Activated naive CD4-positive, alpha-beta T cell (primary cell): ENCODE measurements at places on chromosomes 3 and 15.

GRCh38 chr3:138070006-138070405 lies 45.4 kb downstream of the DZIP1L start:
- no peak for DNase-seq

DNA sequence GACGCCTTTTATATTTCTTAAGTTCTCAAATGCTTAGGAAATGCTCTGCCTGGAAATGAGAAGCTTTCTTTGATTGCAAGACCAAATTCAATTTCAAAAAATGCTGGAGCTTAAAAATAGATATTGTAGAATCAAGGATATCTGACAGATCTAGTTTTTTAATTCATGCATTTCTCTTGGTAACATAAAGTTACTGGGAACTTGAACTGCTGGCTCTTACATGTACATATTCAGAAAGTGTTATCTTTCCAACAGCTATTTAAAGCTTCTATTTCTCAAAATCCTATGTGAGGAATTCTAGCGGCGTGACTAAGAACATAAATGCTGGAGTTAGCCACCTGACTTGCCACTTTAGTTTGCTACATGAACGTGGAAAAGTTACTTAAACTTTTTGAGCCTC lies 109.3 kb downstream of the C3orf38 start:
- no peak for DNase-seq

DNA sequence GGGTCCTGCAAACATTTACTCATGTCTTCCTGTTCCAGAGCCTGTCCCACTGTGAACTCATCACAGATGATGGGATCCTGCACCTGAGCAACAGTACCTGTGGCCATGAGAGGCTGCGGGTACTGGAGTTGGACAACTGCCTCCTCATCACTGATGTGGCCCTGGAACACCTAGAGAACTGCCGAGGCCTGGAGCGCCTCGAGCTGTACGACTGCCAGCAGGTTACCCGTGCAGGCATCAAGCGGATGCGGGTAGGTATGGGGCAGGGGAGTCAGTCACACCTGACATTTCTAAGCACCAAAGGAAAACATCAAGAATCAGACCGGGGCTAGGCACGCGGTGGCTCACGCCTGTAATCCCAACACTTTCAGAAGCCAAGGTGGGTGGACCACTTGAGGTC lies 56.3 kb downstream of the UBP1 start:
- DNase-seq: no peak

GRCh38 chr3:177244606-177245005 lies 47.3 kb upstream of the TBL1XR1 start:
- no peak for DNase-seq

GRCh38 chr15:63263519-63263918 lies 13.9 kb upstream of the APH1B start:
- no peak for DNase-seq

GRCh38 chr15:66713843-66714508 lies 11.9 kb downstream of the SMAD6 start:
- no peak for DNase-seq

- DNase-seq: no peak
These were observed 24.5 kb upstream of the SSR3 start for GRCh38 chr3:156579427-156579851.

DNA sequence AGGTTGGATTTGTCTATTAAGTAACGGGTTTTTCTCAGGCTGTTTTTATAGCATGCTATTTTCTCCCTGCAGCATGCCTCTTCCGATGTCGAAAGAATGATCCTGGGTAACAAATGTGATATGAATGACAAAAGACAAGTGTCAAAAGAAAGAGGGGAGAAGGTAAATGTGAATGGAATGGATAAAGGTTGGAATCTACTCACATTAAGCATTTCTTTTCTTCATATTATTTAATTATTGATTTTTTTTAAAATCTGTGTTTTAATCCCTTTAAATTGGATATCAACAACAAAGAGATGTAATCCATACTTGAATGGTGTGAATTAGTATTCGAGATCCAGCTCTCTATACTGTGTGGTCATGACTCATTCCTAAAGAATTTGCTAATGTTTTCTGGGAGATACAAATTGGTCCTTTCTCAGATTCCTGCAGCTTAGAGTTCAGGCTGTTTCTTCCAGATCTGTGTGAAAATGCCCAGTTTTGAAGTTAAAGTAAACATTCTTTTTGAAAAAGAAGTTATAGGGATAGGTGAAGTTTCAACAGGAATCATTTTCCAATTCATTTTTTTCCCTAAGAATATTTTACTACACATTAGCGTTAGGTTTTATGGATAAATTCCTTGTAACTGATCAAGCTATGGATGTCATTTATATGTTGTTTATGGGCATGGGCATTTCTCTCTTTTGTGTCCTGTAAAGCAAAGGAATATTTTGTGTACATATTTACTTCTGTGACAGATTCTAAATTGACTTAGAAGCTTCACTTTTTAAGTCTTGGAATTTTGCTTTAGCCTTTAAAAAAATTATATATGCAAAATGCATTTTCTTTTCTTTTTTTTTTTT lies 20.8 kb upstream of the APH1B start:
- DNase-seq: no peak

DNA sequence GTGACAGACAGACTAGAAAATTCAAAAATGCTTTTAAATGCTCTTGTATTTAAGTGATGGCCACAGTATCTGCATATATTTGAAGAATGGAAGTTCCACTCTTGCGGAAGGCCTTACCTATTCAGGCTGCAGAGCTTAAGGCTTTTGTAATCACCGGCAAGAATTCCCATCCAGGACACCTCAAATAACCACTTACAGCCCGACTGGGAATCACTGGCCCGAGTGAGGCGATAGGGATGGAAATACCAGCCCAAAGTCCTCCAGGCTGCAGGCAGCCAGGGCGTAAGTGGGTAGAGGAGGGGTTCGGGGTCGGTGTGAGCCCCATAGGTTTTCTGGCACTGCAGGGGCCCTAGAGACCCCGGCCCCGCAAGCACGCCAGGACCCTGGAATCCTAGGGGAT lies 9.5 kb downstream of the CMTM7 start:
- no peak for DNase-seq

GRCh38 chr3:133040696-133041523 lies 2.7 kb downstream of the TMEM108 start:
- no peak for DNase-seq

DNA sequence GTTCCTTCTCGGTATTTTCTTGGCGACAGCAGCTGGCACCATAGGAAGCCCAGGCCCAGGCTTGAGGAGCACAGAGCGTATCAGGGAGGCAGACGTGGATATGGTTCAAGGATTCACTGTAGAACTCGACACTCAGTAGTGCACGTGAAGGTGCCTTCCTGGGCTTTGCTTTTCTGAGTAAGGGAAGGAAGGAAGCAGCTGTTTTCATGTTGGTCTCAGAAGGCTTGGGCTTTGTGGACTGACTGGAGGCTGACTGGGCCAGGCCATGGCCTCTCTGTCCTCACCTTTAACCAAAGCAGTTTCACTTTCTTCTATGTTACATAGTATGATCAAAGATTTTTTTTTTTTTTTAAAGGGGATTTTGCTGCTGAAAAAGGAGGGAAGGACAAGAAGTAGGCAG lies 6.9 kb upstream of the GHRL start:
- DNase-seq: no peak

DNA sequence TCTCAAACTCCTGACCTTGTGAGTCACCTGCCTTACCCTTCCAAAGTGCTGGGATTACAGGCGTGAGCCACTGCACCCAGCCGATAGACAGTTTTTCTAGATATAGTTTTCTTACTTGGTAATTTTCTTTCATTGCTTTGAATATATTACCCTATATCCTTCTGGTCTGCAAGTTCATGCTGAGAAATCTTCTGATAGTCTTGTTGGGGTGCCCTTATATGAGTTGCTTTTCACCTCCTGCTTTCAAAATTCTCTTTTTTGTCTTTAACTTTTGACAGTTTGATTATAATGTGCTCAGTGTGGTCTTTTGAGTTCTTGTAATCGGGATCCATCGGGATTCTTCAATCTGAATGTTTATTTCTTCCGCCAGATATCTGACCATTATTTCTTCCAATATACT lies 217.3 kb downstream of the GREM1 start:
- DNase-seq: no peak

DNA sequence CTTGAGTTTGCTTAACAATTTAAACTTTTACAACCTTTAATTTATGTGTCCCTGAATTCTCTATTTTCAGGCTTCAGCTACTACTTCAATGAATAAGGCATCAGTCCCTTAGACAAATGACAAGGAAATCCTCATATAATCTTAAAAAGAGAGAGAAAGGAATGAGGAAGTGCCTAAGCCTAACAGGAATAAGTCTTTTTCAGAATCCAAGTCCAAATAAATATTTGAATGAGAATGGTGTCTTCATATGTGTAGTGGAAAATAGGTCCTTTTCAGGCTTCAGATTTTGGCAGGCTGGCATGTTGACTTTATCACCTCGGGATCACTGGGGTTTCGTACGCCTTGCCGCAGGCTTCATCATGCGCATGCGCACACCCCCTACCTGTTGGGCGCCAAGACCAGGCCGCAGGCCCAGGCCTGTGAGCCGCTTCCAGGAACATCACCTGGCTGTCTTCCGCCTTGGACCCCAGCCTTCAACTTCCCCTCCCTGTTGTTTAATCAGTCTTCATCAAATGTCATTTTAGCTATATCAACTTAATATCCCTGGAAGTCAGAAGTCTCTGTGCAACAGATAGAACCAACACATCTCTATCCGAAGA lies 334.5 kb downstream of the SOX2 start:
- DNase-seq: no peak

GRCh38 chr3:5376761-5377160 lies 189.3 kb downstream of the EDEM1 start:
- DNase-seq: no peak

GRCh38 chr3:5122741-5123706 lies 932 bp downstream of the ARL8B start:
- no peak for DNase-seq

DNA sequence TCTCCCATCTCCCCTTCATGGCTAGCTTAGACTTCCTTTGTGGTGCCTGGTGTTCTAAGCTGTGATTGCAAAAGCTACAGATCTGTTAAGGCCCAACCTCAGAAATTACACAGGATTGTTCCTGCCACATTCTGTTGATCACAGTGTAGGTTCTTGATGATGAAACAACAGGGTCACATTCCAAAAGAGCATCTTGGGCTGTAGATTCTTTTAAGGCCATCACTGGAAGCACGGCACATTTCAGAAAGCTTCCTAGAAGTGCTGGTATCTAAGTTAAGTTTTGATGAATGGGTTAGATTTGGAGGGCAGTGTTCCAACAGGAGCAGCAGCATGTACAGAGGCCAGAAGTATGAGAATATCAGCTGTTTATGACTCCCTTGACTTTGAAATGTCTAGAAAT lies 107.5 kb upstream of the SKOR1 start:
- DNase-seq: no peak

- DNase-seq: no peak
These were observed 61.7 kb downstream of the AGTR1 start for GRCh38 chr3:148759430-148759829.

DNA sequence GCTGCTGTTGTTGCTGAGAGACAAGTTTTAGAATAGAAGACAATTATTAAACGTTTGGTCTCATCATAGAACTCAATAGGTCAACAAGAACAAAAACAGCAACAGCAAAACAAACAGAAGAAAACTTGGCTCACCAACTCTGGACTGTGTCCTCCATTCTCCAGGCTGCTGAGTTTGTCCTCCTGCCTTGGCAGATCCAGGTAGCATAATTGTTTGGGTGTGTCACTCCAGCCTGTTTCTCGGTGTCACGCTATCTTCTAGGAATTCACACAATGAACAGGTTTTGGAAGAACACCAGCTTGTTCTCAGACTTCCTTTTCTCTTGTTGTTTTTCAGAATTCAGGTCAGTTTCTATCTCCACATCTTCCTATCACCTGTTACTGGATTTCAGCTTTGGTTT lies 34.7 kb downstream of the ARRDC4 start:
- no peak for DNase-seq

DNA sequence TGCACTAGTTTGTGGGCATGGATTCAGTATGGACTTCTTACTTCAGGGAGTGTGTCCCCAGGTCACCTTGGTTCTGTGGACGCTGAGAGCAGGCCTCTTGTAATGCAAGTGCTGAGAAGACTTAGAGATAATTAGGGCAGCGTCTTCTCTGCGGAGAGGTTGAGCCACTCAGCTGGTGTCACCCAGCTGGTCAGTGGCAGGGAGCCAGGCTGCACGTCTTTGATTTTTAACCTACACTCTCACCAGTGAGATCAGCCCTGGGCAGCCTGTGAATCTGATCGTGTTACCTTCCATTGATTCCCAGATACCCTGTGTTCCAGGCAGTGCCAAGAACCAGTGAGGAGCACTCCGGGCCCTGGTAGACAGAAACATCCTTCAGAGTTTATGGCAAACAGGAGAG lies 92.6 kb downstream of the SLCO3A1 start:
- DNase-seq: no peak

GRCh38 chr3:136151219-136151618 lies 44.9 kb downstream of the MSL2 start:
- no peak for DNase-seq

DNA sequence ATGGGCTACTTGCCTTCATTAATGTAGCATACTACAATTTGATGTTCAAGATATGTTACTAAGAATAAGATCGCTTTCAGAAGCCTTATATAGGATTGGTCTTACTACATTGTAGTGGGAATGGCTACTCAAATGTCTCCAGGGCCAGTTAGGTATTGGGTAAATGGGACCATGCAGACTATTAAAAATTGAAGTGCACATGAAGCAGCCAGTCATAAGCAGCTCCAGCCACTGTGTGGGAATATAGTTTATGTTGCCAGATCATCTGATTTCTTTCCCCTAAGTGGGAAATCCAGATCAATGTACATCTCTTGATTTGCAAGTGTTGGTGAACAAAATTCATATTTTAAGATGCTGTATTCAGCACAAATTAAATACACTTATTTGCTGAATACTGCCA lies 5.1 kb downstream of the CTNNB1 start:
- DNase-seq: no peak

DNA sequence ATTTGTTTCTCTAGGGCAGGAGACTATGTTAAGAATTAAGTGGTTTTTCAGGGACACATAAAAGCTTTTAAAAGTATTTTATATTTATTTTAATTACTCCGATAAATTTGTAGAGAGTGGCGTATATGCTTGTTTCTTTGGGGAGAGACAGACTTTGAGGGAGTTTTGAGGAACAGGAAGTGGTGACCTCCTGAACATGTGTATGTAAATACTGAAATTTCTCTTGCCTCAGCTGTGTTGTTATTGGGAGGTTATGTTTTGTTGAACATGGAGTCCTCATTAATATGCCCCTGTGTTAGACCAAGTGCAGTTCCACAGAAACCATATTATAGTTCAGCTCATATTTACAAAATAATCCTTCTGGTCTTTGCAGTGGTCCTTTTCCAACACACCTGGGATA lies 41.8 kb upstream of the UTS2B start:
- no peak for DNase-seq

GRCh38 chr3:10204921-10205320 lies 40.2 kb downstream of the IRAK2 start:
- no peak for DNase-seq

DNA sequence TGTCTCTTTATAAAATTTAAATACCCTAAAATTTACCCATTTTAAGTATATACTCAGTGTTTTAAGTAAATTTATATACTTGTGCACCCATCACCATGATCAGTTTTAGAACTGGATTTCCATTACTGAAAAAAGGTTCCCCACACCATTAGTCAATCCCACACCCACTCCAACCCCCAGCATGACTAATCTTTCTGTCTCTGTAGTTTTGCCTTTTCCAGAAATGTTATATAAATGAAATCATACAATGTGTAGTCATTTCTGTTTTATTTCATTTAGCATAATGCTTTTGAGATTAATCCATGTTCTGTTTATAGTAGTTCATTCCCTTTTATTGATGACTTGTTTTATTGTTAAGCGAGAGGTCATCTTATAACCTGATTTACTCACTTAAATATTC lies 66.1 kb upstream of the LIMD1 start:
- DNase-seq: no peak

- no peak for DNase-seq
These were observed 212.7 kb downstream of the ALCAM start for GRCh38 chr3:105579439-105579838.
